ENCODE measurements at places on chromosomes 7 and 10.

GRCh38 chr10:110860576-110861241 is 11.0 kb upstream of the PDCD4 start:
- DNase-seq = no peak
- H3K4me1 ChIP-seq = peaks cover 8% of the 10 kb centered on the region
- no peaks in the 10 kb centered on the region for H3K36me3 ChIP-seq
- H3K27ac ChIP-seq = peak overlapping the region; percentile 85
- no peak overlapping the region for H3K4me3 ChIP-seq
- H3K27me3 ChIP-seq = no peaks in the 10 kb centered on the region

- no peaks in the 10 kb centered on the region for H3K36me3 ChIP-seq
- H3K4me3 ChIP-seq = no peak overlapping the region
- H3K27ac ChIP-seq = peak overlapping the region; percentile 60
- no peaks in the 10 kb centered on the region for H3K27me3 ChIP-seq
Measured at GRCh38 chr7:7329326-7329725, 147.0 kb downstream of the C1GALT1 start.

- H3K27ac ChIP-seq = peak overlapping the region; percentile 59
- DNase-seq = peak; percentile 43
- H3K4me3 ChIP-seq = no peak overlapping the region
- no peaks in the 10 kb centered on the region for H3K36me3 ChIP-seq
Measured at GRCh38 chr10:79416578-79417255, 28.7 kb downstream of the ZCCHC24 start.

DNA sequence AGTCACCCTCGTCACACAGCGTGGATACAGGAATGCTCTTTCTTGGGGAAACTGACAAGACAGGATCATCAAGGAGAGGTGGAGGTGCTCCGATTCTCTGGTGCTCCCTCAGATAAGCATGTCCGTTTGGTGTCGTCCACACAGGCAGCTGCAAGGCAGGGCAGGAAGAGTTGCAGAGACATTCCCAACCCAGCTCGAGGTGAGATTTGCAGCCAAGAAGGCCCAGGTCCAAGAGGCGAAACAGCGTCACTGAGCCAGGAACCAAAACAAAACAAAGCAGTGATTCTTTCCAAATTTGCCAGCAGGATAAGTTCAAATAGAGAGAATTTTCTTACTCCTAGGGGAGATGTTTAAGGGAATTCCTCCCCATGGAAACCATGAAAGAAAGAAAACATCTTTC is 386.5 kb upstream of the PFKP start:
- H3K36me3 ChIP-seq = no peaks in the 10 kb centered on the region
- H3K4me1 ChIP-seq = no peaks in the 10 kb centered on the region
- H3K27ac ChIP-seq = no peak overlapping the region
- no peak overlapping the region for H3K4me3 ChIP-seq
- H3K27me3 ChIP-seq = no peaks in the 10 kb centered on the region

- DNase-seq = no peak
- no peak overlapping the region for H3K4me3 ChIP-seq
- H3K4me1 ChIP-seq = no peaks in the 10 kb centered on the region
- no peaks in the 10 kb centered on the region for H3K27me3 ChIP-seq
- no peaks in the 10 kb centered on the region for H3K36me3 ChIP-seq
- H3K27ac ChIP-seq = no peak overlapping the region
Measured at GRCh38 chr7:146136357-146136875, 19.8 kb downstream of the CNTNAP2 start.

- no peaks in the 10 kb centered on the region for H3K36me3 ChIP-seq
- no peaks in the 10 kb centered on the region for H3K4me1 ChIP-seq
- DNase-seq = no peak
- H3K27ac ChIP-seq = no peak overlapping the region
- H3K27me3 ChIP-seq = no peaks in the 10 kb centered on the region
Measured at GRCh38 chr10:63738410-63738809, 217.2 kb downstream of the REEP3 start.

DNA sequence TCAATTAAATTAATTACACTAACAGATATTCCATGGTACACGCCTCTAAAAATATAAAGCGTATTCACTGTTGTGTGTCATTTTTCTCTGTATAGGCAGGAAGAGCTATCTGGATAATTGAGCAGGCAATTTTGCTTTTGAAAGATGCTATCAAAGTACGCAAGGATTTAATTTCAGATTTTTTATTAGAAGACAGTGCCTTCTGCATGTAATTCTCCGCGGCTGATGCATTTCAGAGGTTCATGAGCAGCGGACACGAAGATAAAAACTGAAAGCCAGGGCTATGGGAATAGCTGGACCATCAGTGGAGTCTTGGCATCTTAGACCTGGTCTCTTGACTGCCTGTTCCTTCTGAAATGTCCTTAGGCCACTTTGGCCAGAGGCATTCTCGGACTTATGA is 35.7 kb upstream of the SDK1 start:
- no peaks in the 10 kb centered on the region for H3K27me3 ChIP-seq
- H3K36me3 ChIP-seq = no peaks in the 10 kb centered on the region
- no peaks in the 10 kb centered on the region for H3K4me1 ChIP-seq
- no peak for DNase-seq
- no peak overlapping the region for H3K27ac ChIP-seq
- no peak overlapping the region for H3K4me3 ChIP-seq

DNA sequence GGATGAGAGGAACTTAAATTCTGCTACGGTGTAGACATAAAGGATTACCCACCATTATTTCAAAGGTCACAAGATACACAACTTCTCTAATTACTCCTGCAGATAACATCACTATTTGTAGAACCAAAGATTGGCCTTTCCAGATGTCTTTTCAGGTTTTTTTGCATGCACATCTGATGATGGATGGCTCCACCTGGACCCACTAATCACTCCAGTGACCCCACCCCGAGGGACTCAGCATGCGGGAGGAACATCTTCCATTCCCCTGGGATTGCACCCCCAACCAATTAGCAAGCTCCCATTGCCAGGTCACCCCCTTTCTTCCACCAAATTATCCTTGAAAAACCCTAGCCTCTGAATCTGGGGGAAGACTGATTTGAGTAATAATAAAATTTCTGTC is 608.9 kb downstream of the CNTNAP2 start:
- no peaks in the 10 kb centered on the region for H3K27me3 ChIP-seq
- no peak for DNase-seq
- no peak overlapping the region for H3K27ac ChIP-seq
- no peak overlapping the region for H3K4me3 ChIP-seq
- no peaks in the 10 kb centered on the region for H3K4me1 ChIP-seq
- H3K36me3 ChIP-seq = no peaks in the 10 kb centered on the region

DNA sequence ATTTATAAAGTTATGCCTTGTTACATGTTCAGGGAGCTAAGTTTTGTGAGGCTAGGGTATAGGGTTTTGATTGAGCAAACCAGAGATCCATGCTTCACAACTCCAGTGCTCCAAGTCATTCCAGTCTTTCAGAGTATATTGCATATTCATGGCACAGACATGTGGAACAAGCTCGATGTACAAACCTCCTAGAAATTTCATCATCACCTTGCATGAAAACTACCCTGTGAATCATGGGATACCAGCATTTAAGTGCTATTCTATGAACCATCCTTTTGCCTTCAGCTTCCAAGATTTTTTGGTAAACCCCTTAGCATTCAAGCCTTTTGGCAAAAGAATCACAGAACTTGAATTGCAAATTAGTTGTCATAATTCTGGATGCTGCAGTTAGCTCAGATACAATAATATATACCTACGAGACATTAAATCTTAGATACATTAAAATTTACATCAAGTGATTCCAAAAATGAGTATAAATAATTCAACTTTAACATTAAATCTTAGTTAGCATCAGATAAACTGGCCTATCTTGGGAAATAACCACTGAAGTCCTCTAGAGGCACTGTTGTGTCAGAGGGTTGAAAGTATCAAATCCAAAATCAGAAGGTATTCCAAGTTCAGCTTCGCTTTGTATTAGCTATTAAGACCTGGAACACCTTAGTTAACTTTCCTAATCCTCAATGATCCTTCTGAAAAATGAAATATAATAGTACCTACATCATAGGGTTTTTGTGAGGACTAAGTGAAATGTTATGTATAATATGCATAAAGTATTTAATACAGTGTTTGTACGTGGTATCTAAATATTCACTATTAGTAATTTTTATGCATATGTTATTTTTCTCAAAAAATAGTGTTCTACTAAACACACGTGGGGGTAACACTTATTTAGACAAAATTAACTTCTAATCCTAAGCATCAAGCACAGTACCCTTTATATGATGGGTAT is 55.5 kb upstream of the CABCOCO1 start:
- H3K4me1 ChIP-seq = peaks cover 5% of the 10 kb centered on the region
- no peak overlapping the region for H3K4me3 ChIP-seq
- no peak for DNase-seq
- H3K27me3 ChIP-seq = no peaks in the 10 kb centered on the region
- H3K36me3 ChIP-seq = no peaks in the 10 kb centered on the region

DNA sequence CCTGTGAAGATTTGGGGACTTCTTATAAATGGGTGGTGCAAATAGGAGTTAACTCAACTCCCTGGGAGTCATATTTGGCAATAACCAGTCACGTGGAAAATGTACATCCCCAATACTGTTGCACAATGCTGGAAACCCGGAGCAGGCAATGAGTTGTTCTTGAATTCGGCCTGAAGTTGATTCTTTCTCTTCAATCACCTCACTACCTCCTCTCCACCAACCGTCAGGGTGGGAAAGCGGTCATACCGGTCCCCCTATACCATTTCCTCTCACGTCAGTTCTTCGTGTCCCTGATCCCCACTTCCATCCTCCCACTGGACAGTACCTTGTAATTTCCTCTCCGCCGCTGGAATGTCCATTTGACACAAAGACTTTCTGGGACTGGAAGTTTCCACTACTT is 2.8 kb downstream of the GIMAP5 start:
- DNase-seq = no peak
- H3K27ac ChIP-seq = no peak overlapping the region
- H3K27me3 ChIP-seq = no peaks in the 10 kb centered on the region
- H3K4me1 ChIP-seq = no peaks in the 10 kb centered on the region
- no peaks in the 10 kb centered on the region for H3K36me3 ChIP-seq

DNA sequence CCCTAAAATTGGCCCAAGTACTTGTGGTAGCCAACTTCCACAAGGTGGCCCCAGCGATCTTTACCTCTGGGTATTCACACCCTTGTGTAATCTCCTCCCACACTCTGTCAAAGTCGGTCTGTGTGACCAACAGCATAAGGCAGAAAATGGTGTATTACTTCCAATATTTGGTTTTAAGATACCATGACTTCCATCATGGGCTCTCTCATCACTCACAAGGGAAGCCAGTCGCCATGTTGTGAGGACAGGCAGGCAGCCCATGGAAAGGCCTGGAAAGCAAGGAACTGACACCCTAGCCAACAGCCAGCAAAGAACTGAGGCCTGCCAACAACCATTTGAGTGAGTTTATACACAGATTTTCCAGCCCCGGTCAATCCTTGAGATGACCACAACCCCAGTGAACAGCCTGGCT is 91.0 kb upstream of the KMT2E start:
- H3K36me3 ChIP-seq = no peaks in the 10 kb centered on the region
- no peaks in the 10 kb centered on the region for H3K4me1 ChIP-seq
- DNase-seq = no peak

GRCh38 chr10:113130014-113130641 is 180.1 kb downstream of the TCF7L2 start:
- no peaks in the 10 kb centered on the region for H3K27me3 ChIP-seq
- H3K4me3 ChIP-seq = peak overlapping the region; percentile 33
- H3K4me1 ChIP-seq = peaks cover 8% of the 10 kb centered on the region
- H3K36me3 ChIP-seq = no peaks in the 10 kb centered on the region

DNA sequence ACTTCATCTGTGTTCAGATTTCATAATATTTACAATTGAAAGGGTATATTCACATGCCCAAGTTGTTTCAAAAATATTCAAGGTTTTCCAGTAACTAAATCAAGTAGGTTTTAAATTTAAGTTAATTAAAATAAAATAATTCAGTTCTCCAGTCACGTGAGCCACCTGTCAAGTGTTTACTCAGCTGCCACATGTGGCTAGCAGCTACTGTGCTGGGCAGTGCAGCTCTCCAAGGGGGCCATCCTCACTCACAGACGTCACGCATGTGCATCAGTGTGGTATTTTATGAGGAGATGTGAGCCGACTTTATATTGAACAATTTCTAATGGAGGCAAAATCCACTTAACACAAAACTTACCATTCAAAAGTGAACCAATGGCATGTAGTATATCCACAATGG is 69.7 kb upstream of the CAMK2B start:
- H3K4me1 ChIP-seq = no peaks in the 10 kb centered on the region
- H3K27me3 ChIP-seq = no peaks in the 10 kb centered on the region

DNA sequence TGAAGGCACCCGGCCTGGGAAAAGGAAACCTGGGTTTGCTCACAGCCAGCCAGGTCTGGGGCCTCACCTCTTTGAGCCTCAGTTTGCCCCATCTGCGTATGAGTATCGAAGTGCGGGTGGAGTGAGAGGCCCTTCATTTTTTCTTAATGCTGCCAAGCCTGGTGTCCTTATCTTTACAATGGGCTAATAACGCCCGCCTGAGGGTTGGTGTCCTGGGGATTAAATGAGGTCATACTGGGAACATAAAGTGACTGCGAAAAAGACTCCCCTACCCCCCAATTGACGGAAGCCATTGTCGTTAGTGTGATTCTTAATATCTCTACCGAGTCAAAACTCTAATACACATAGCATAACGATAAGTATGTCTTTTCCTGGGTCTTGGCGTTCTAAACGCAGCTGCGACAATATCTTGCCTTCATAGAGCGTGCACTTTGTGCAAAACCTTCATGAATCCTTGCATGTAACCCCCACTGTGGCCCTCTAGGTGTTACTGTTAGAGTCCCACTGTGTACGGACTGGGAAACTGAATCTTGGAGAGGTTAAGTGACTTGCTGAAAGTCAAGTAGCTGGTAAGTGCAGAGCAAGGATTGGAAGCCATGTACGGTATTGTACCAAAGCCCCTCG is 11.4 kb upstream of the GRB10 start:
- H3K27me3 ChIP-seq = no peaks in the 10 kb centered on the region
- peak overlapping the region; percentile 90 for H3K4me3 ChIP-seq
- H3K4me1 ChIP-seq = peaks cover 8% of the 10 kb centered on the region
- H3K36me3 ChIP-seq = no peaks in the 10 kb centered on the region

GRCh38 chr7:30897770-30898169 is 13.9 kb upstream of the AQP1 start:
- H3K36me3 ChIP-seq = no peaks in the 10 kb centered on the region
- DNase-seq = no peak
- no peak overlapping the region for H3K27ac ChIP-seq
- no peaks in the 10 kb centered on the region for H3K27me3 ChIP-seq

DNA sequence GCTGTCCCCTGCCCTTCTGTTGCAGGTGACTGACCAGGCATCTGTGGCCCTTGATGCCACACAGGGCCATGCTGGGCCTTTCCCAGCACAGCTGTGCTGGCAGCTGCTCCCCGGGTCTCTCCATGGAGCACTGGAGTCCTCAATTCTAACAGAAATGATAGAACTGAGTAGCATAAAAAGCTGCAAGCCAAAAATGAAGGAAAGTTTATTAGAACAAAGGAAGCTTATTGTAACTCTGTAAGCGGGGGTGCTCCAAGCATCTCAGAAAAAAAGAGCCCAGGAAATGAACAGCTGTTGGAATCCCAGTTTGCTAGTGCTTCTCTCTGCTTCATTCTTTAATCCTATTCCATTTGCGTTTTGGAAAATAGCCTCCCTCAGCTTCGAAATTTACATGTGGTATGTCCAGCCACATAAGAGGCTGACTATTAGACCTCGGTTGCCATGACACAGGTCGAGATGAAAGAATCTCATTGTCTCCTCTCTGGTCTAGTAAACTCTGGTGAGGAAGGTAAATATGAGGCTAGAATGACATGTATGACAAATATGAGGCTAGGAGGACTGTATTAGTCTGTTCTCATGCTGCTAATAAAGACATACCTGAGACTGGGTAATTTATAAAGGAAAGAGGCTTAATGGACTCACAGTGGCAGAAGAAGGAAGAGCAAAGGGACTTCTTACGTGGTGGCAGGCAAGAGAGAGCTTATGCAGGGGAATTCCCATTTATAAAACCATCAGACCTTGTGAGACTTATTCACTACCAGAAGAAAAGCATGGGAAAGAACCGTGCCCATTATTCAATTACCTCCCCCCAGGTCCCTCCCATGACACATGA is 23.7 kb downstream of the EPDR1 start:
- H3K4me3 ChIP-seq = no peak overlapping the region
- DNase-seq = no peak
- no peaks in the 10 kb centered on the region for H3K27me3 ChIP-seq
